Skin of body (tissue), 3 donors: ENCODE measurements at places on chromosomes 7 and 10. TPM values are rescaled to one million over a fixed set of nuclear protein-coding genes. Genes with fewer than 3 reads are reported as not detected.

DNA sequence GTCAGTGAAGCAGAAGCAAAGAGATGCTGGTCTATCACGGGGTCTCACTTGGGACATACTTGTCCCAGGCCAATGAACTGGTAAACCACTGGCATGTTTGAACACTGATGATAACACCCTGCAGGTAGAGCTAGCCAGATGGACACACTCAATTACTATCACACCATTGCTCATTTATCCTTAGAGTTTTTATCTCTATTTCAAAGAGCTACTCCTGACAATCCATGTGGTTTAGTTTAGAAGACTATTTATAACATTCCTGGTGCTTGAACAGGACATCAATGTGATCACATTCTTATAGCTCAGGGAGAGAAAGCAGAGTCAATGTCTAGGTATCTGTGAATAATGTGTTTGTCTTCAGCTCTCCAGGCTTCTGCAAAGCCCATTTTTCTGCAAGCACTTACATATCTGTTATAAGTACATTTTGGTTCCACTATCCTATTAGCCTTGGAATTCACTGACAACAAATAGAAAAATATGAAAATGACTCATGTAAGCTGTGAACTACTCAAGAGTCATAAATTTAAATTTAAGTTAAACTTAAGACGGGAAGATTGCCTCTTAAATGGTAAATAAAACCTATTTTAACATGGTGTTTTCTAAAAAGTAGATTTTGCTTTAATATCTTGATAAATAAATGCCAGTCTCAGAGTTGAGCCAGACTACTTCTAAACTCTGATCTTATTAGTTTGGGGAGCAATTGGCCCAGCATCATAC lies 106.7 kb upstream of the MBL2 start:
- no peak for DNase-seq

DNA sequence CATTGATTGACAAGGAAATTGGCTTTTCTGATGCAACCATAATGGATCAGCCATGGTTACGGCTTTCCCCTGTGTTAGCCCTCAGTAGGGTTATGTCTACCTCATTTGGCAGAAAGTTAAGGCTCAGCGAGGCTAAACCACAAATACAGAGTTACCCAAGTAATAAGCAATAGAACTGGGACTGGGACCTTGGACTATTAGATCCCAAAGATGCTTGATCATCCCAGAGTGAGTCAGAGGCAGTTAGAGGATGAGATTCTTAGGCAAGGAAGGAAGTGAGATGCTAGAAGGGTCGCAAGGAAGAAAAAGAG lies 401.4 kb downstream of the TNS3 start:
- DNase-seq, result no peak

DNA sequence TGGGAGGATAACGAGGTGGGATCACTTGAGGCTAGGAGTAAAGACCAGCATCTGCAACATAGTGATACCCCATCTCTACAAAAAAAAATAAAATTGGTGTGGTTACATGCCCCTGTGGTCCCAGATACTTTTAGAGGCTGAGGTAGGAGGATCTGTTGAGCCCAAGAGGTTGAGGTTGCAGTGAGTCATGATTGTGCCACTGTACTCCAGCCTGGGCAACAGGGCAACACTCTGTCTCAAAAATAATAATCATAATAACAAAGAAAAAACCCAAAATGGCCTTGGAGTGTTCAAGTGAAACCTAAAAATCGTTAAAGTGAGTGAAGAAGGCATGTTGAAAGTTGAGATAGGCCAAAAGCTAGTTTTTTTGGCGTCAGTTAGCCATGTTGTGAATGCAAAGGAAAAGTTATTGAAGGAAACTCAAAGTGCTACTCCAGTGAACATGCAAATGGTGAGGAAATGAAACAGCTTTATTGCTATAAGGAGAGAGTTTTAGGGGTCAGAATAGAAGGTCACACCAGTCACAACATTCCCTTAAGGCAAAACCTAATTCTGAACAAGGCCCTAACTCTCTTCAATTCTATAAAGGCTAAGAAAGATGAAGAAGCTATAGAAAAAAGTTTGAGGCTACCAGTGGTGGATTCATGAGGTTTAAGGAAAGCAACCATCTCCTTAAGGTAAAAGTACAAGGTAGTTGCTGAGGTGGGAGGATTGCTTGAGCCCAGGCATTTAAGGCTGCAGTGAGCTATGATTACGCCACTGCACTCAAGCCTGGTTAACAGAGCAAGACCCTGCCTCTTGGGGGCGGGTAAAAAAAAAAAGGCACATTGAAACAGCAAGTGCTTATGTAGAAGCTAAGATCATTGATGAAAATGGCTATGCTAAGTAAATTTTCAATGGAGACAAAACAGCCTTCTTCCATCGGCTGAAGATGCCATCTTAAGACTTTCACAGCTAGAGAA lies 45.4 kb upstream of the STOX1 start:
- no peak for DNase-seq

DNA sequence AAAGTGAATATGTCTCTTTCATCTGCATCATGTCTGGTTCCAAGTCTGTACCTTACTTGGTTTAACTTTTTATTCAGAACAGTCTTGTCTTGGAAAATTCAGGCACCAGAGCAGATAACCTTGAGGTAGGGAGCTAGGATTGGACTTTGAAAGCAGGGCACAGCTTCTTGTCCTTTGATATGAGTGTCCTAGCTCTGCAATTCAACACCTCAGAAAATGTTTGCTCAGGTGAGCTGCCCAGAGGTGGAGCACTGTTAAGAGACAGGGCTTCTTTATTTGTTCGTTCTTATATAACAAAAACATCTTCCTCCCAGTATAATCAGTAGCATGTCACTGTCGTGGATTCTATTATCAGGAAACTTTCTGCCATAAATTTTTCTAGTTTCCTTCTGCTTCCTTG lies 118.3 kb downstream of the LRRC4 start:
- no peak for DNase-seq

DNA sequence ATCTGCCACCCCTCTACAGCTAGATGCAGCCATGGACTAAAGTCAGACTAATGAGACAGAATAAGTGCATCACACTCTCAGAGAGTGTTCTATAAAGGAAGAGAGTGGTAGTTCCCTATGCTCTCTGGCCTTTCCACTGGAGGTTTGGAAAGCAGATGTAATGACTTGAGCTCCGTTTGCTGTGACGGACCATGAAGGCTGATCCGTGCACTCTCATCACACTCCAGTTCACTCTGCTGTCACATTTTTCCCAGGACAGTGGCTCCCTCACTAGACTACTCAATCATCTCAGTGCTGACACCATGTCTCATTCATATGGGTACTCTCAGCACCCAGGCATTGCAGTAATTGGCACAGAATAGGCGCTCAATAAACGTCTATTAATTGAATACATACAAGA lies 20.4 kb downstream of the TRDMT1 start:
- DNase-seq, result no peak

GRCh38 chr10:34745244-34745643 lies 69.9 kb downstream of the PARD3 start:
- DNase-seq, result no peak

DNA sequence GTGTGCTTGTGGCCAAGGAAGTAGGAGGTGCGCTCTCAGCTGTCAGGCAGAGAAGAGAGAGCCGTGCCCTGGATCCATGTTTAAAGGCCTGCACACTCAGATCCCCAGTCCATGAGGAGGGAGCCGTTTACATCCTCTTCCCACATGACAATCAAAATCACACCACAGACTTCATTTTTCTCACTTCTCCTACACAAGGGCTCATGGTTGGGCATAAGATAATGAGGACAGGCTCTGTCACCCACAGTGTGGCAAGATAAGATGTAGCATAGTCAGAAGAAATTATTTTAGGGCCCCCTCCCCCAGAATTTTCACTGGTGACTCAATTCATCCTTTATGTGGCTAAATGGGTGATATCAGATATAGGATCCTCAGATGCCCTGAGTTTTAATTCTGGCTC lies 35.9 kb upstream of the INHBA start:
- DNase-seq, result no peak

DNA sequence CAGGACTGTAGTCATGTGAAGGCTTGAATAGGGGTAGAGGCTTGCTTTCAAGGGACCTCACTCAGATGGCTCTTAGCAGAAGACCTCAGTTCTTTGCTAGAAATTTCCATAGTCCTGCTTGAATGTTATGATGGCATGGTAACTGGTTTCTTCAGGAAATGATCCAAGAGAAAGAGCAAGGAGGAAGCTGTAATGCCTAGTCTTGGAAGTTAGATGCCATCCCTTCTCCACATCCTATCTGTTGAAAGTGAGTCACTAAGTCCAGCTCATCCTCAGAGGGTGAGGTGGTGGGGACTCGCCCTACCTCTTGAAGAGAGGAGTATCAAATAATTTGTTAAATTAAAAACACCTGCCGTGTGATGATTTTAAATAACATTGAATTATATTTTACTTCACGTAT lies 4.6 kb downstream of the MGAM start:
- DNase-seq, result no peak

Gene FGL2
- 29.5 TPM for total RNA-seq

- no peak for DNase-seq
Observed at GRCh38 chr10:90846746-90847145, 11.1 kb downstream of the HTR7 start.

DNA sequence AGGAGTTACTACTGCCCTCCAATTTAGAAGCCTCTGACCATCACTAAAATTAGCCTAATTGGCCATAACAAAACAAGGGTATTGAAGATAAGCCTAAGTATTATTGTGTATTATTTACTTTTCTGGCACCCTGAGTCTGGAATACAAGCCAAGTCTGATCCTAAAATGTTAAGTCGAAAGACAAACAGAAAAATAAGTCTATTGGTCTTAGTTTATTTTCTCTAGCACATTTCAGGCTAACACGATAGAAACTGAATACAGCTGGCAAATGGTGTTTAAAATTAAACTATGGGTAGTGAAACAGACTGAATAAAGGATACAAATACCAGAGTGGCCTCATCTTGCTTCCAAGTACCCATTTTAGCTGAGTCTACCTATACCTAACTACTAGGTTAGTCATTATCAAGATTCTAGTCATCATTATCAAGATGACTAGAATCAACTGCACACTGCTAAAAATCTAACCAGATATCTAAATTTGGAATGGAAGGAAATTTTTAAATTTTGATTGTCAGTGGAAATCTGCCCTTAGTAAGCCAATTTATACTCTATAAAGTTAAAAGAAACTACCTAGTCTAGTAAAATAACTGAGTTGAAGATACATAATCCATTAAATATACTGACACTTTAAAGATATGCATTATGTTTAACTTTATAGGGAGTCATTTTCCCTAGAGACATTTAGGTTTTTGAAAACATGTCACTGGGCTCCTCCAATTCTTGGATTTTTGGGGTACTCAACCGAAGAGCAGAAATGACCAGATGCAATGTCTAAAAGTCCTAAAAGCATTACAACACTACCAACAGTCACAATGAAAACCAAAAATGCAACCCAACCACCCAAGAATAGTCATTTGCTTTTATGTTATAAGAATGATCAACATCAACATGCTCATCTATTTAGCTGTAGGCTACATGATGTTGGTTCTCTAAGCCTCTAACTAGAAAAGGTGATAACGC lies 80.9 kb downstream of the NT5C2 start:
- no peak for DNase-seq

DNA sequence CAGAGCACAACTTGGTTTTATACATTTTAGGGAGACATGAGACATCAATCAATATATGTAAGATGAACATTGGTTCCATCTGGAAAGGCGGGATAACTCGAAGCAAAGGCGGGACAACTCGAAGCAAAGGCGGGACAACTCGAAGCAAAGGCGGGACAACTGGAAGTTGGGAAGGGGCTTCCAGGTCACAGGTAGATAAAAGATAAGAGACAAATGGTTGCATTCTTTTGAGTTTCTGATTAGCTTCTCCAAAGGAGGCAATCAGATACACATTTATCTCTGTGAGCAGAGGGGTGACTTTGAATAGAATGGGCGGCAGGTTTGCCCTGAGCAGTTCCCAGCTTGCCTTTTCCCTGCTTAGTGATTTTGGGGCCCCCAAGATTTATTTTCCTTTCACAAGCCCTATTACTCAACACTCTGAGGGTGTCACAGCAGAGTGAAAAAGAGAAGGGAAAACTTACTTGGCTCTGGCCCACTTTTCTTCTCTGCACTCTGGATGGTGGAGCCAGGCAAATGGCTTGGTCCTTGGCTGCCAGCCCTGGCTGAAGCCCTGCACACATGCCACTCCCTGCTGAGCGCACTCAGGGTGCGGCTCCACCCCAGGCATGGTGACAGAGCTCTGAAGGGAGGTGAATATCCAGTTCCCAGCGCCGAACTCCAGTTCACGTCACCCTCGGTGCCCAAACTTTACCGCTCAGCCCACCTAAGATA lies 46.7 kb downstream of the PARD3 start:
- peak; percentile 12 for DNase-seq

Gene CPSF4
- 18.1 TPM for total RNA-seq

- DNase-seq, result no peak
Observed at GRCh38 chr7:37686556-37687345, 3.2 kb downstream of the GPR141 start.

Gene SPDYE5
- not detected for total RNA-seq

DNA sequence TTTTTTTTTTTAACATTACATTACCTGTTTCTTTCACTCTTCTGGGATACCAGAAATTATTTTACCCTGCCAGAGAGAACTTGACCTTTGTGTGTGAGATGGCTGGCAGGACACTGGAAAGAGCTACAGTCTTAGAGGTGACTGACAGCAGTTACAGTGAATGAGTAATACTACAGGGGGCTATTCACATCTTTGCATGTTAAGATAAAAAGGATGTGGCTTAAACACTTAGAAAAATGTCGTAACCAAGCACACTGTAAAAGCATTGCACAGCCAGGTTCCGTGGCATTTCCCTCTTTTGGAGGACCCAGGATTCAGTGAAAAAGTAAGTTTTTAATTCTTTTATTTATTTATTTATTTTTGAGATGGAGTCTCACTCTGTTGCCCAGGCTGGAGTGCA lies 18.8 kb upstream of the TBC1D12 start:
- no peak for DNase-seq

DNA sequence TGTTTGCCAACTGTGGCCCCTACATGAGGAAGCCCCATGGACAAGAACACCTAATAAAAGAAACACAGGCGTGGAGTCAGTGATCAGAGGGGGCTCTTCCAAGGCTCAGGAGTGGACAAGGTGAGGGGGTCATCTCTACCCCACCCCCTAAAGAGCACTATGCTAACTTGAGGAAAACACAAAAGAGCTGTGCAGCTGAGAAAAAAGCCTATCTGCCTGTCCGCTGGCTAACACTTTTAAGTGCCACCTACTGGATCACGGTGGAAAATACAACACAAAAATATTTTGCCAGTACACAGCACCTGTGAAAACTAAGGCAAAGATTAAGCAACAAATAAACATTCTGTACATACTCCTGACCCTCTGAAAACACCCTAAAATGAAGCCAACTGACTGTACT lies 53.1 kb upstream of the COBL start:
- DNase-seq, result no peak

GRCh38 chr7:2606539-2606936 lies 25.2 kb upstream of the TTYH3 start:
- no peak for DNase-seq

GRCh38 chr7:53609185-53609584 lies 573.8 kb downstream of the POM121L12 start:
- DNase-seq, result no peak

Gene HOXA9
- total RNA-seq, result 9.6 TPM

Gene CYP2C18
- 3.0 TPM for total RNA-seq

- no peak for DNase-seq
Observed at GRCh38 chr7:116561697-116562483, 37.1 kb downstream of the CAV1 start.

GRCh38 chr10:101028446-101029337 lies 2.2 kb downstream of the PDZD7 start:
- no peak for DNase-seq

Gene IL15RA
- total RNA-seq, result 3.6 TPM

GRCh38 chr10:86366033-86366901 lies at the start of gene GRID1:
TSS of gene GRID1 (minus strand) at chr10:86366795.
- peak; percentile 10 for DNase-seq

- no peak for DNase-seq
Observed at GRCh38 chr10:43121444-43121843, 16.8 kb upstream of the CSGALNACT2 start.
